ENCODE measurements at places on chromosomes 12 and 14.

DNA sequence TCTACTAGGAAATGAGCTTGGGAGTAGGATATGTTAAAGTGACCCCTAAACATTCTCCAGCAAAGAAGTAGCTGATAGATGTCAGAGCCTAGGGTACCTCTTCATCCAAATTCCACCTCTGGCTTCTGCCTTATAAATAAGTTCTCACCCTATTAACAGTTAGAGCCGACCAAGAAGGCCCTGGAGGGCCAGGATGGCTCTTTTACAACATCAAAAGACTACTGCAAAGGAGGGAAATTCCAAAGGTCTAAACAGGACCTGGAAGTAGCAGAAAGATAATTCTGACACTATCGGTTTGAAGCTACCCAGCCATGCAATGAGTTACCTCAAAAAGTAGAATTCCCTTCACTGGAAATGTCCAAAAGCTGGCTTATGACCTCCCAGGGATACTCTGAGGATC lies 90.0 kb downstream of the PPM1H start:
- no peak for DNase-seq

GRCh38 chr14:71246539-71246938 lies 339.3 kb downstream of the PCNX1 start:
- DNase-seq, result no peak

DNA sequence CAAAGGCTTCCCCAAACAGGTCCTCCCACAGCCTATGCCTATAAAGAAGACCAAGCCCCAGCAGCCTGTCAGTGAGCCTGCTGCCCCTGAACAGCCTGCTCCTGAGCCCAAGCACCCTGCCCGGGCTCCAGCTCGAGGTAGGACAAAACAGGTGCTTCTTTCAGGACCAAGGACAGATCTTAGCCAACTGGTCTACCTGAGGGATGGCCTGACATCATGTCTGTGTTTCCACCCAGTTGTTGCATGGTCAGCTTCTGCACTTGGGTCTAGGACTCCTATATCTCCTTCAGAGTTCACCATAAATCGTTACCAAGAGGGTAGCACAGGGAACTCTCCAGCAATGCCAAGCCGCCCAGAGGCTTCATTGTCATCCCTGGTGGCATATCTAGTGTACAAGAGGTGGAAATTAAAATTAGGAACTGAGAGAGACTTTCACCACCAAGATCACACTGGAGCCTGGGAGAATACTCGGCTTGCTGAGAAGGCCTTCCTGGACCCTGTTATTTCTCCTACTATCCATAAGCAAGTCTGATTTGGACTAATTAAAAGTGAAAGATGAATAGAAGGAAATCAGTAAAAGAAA lies 38.2 kb upstream of the OAS1 start:
- DNase-seq, result no peak

- DNase-seq, result no peak
Observed at GRCh38 chr14:99478128-99478527, 2.5 kb downstream of the SETD3 start.

DNA sequence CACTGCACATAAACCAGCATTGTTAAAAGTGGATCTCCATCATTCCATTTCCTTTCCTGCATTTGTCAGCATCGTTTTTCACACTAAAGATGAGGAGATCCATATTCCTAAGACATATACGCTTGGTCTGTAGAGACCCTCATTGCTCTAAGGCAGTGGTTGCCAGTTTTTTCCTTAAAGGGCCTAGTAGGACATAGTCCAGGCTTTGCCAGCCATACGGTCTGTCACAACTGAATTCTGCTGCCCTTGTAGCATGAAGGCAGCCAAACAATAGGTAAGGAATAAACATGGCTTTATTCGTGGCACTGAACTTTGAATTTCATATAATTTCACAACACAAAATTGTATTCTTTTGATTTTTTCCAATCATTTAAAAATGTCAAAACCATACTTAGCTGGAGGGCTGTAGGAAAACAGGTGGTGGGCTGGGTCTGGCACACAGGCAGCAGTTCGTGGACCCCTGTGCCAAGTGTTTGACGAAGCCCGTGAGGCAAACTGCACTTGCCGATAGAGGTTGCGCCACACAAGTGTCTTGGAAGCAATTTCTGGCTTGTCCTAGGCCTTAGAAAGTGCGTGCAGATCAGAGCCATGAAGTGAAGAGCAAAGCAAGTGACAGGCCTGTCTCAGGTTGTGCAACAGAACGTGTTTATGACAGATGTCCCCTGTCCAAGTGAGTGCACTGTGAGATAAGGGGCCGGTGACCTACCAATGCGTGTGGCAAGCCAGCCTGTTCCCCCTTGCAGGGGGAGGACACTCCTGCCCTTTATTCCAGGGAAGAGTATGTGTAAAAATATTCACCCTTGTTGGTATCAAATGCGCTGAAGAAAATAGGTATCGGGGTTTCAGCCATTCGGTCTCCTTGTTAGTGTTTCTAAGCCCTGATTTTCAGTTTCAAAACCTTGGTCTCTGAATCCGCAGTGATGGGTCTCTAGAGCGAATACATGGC lies 916 bp upstream of the CHPT1 start:
- DNase-seq, result no peak

DNA sequence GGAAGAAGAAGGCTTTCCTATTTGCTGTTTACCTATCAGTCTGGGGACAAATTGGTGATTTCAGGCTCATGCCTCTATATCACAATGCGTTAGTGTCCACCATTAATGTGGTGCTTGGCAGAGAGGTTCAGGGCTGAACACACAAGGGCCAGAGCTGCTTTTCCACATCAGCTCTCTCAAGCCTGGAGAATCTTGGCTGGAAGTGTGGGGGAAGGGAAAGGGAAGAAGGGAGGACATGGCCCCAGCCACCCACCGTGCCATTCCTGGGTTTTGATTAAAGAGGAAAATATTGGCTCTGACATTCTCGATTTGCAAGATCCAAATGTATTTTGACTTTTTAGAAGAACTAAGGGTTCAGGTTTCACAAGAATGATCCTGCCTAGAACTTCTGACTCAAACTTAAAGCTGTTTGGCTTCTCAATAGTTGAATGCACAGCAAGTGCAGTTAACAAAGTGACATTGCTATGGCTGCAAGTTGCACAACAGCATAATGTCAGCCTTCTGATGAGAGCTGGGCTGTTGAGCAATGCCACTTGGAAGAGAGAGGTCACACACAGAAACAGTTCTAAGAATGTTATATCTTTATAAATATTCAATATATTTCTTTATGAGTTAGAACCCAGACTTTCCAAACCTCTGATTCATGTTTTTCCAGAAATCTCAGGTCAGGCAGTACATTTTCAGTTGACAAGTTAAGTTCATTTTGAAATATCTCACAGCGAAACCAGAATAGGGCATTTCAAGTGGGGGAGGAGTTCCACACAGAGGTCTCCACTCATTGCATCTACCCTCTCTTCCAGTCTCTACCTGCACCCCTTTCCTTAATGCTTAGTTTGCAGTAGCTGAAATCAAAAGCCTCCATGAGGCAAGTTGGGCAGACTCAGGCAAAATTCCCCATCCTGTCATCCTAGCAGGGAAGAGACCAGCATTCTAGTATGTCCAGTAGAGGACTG lies 25.3 kb downstream of the IGF1 start:
- DNase-seq, result peak; percentile 74
